Stimulated activated CD4-positive, alpha-beta T cell treated with anti-CD3 and anti-CD28 coated beads, Interleukin-4, amount 100 ng/mL, for 24 hours (primary cell): ENCODE measurements at places on chromosomes 11 and 22.

- DNase-seq, result peak; percentile 80
Measured at GRCh38 chr22:46791201-46791731, 28.8 kb downstream of the TBC1D22A start.

GRCh38 chr11:45078236-45079074 lies 68.0 kb upstream of the PRDM11 start:
- no peak for DNase-seq

GRCh38 chr11:111598148-111598547 lies 4.1 kb upstream of the SIK2 start:
- no peak for DNase-seq

DNA sequence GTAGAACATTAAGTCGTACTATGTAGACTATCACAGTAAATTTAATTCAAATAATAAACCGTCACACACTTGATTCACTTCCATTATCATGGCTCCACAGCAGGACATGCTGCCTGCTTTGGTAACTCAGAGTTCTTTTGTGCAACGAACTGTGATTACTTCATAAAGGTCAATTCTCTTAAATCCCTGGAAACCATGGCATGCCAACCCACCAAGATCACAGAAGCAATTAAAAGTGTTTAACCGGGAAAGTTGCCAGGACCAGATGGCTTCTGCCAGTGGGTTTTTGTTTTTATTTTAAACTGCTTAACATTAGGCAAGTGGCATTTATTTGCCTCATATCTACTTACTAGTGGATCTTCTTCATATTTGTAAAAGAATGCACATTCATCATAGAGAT lies 1162.1 kb downstream of the DLG2 start:
- no peak for DNase-seq

- DNase-seq, result no peak
Measured at GRCh38 chr11:37411289-37411688, 813.3 kb upstream of the RAG2 start.

DNA sequence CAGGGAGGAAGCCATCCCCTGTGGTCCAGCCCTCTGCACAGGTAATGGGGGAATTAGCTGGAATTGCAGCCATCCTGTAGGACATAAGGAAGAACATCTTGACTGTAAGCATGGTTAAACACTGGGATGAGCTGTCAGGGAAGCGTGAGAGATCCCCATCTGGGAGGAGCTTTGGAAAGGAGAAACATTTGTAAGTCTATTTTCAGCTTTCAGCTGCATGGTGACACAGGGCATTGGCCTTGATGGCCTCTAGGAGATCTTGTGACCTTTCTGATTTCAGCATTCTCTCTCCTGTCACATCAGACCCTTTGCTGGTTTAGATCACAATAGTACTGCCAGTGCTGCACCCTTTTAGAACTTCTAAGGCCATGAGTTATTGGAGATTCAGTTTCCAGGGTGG lies 47.1 kb downstream of the BCR start:
- DNase-seq, result no peak

DNA sequence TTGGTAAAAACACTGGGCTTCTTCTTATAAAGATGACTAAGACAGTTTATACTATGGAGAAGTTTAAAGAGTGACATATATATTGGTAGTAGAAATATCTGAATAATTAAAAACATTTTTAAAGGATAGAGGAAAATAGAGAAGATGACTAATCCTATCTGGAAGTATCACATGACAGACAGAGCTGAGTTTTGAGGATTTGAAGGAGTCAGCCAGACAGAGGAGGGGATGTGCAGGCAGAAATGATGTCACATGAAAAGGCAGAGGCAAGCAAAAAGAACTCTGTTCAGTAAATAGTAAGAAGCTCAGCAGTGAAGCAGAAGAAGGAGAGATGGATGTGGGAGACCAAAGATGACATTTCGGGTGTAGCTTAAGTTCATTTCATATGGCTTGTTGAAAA lies 1.6 kb downstream of the OR10A2 start:
- DNase-seq, result no peak

DNA sequence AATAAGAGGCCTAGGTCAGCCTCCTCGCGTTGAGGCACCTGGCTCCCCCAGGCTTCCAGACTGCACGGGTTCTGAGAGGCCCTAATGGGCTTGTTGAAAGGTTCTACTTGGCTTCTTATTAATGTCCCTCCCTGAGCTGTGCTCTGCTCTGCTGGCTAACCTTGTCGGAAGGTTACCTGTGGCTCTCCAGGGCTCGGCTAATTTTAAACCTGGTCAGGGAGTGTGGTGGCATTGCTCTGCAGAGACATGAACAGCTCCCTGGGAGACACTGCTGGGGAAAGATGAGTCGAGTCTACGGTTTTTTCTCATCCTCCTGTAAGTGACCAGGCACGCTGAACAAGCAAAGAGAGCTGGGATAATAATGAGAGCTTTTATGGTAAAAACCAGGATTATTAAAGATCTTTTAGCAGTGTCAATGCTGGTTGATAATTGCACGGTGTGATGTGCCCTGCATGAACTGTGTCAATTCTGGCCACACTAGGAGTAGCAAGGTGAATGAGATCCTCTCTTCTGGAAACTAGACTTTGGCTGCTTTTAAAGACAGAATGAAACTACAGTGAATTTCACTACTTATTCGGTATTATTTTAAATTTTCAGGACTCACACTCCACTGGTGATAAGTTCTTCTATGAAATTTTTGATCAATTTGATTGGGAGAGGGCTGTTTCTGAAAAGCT lies 70.7 kb downstream of the TEAD1 start:
- DNase-seq, result no peak

- DNase-seq, result no peak
Measured at GRCh38 chr11:8199676-8200075, 30.9 kb upstream of the RIC3 start.

DNA sequence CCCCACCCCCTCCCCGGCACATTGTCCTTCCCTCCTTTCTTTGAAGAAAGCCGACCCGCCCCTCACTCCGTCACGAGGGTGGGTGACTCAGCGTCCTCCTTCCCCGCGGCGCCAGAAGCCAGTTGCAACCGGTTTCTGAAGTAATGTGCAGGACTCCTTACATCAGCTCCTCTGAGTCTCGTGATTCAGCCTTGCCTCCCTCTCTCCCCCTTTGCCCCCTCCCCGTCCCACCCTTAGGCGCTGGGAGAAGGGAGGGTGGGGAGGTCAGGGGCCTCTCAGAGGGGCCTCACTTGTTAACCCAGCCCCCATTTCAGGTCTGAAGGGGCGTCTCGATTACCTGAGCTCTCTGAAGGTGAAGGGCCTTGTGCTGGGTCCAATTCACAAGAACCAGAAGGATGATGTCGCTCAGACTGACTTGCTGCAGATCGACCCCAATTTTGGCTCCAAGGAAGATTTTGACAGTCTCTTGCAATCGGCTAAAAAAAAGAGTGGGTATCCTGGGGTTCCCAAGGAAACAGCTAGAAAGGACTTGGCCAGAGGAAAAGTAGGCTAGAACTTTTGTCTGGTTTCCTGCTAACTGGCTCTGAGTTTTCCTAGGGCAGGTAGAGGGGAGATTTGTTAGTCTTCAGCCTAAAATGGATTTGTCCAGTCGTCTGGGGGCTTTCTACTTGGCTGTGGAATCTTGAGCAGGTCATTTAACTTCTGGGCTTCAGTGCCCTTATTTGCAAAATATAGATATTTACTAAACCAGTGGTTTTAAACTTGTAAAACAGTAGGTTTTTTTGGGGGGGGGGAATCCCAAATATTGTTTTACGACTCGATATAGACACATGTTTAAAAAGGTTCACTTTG lies 1.1 kb downstream of the SLC3A2 start:
- DNase-seq, result peak; percentile 96

GRCh38 chr11:16239141-16240105 lies 116.9 kb downstream of the SOX6 start:
- DNase-seq, result no peak

GRCh38 chr11:59272771-59273372 lies 60.1 kb upstream of the MPEG1 start:
- no peak for DNase-seq

DNA sequence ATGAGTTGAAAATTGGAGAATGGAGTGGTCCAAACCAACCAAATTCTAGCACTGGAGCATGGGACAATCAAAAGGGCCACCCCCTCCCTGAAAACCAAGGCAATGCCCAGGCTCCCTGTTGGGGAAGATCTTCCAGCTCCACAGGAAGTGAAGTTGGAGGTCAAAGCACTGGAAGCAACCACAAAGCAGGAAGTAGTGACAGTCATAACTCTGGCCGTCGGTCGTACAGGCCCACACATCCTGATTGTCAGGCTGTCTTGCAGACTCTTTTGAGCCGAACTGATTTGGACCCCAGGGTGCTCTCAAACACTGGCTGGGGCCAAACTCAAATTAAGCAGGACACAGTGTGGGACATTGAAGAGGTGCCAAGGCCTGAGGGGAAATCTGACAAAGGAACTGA lies 80.5 kb upstream of the ADSL start:
- no peak for DNase-seq

DNA sequence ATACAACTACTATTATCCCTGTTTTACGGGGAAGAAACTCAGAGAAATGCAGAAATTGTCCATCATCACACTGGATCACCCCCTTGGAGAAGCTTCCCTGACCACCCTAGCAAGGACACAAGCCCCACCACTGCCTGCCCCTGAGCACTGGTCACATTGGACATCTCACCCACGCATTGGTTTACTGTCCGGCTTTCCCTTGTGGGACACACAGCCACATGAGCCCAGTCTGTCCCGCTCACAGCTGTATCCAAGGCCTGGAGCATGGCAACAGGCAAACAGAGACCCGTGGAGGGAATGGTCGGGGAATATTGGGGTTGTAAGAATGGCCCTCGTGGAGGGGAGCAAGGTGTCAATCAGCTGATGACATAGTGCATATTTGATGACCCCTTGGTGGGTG lies 42.7 kb upstream of the FGF3 start:
- DNase-seq, result no peak

DNA sequence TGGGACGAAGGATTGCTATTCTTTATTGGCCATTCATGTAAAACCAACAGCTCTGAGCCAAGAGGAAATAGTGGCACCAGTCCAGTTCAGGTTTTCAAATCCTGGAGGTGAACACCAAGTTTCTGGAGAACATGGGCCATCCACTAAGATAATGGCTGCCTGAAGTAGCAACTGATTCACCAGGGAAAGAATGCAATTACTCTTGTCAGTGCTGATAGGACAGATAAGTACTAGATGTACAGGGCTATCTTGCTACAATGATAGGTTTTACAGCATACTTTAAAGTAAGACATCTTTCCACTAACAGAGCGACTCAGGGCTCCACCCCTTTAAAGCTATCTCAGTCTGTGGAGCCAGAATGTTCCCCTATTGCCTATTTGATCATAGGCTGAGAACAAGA lies 36.8 kb upstream of the APOA1 start:
- no peak for DNase-seq

- DNase-seq, result no peak
Measured at GRCh38 chr11:19193916-19194315, 7.9 kb downstream of the CSRP3 start.
